ENCODE measurements at places on chromosomes 2 and 18.

GRCh38 chr2:88250404-88250803, 80.3 kb downstream of the THNSL2 start:
- H3K4me3 ChIP-seq, result no peak overlapping the region
- H3K36me3 ChIP-seq, result no peaks in the 10 kb centered on the region
- no peaks in the 10 kb centered on the region for H3K4me1 ChIP-seq
- no peak overlapping the region for H3K27ac ChIP-seq
- H3K27me3 ChIP-seq, result no peaks in the 10 kb centered on the region

DNA sequence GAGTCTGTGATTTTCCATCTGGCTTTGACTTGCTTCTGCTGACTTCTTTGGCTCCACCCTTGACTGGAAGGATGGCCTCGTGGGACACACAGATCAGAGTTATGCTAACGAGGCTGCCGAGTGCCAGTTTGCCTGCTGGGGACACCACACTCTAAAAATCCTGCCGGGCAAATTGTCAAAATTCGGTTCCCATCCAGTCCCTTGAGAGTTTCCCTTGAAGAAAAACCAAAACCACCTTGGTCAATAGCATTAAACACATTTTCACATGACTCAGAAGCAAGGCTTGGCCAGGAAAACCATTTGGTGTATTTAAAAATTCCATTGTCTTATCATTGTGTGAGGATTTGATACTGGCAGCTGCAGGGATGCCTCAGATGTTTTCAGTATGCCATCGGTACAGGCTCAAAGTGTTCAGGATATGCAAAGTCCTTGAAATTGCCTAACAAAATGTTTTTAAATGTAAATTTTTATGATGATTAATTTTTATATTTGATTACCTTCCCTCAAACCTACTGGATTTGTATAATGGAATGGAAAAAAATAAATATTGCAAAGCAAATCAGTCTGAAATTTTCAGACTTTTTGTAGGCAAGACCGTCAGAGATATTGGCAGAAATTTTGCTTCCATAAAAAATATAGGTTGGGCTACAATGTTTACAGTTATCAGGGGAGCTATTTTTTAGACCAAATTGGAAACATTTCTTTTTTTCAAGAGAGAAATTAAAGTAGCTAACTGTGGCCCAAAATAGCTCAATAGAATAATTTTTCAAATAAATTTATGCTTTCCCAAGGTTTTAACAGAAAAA, 41.6 kb downstream of the KCNE4 start:
- peak overlapping the region; percentile 1 for H3K4me3 ChIP-seq
- H3K36me3 ChIP-seq, result no peaks in the 10 kb centered on the region
- peaks cover 72% of the 10 kb centered on the region for H3K4me1 ChIP-seq
- peak overlapping the region; percentile 73 for H3K27ac ChIP-seq
- peak; percentile 99 for DNase-seq

DNA sequence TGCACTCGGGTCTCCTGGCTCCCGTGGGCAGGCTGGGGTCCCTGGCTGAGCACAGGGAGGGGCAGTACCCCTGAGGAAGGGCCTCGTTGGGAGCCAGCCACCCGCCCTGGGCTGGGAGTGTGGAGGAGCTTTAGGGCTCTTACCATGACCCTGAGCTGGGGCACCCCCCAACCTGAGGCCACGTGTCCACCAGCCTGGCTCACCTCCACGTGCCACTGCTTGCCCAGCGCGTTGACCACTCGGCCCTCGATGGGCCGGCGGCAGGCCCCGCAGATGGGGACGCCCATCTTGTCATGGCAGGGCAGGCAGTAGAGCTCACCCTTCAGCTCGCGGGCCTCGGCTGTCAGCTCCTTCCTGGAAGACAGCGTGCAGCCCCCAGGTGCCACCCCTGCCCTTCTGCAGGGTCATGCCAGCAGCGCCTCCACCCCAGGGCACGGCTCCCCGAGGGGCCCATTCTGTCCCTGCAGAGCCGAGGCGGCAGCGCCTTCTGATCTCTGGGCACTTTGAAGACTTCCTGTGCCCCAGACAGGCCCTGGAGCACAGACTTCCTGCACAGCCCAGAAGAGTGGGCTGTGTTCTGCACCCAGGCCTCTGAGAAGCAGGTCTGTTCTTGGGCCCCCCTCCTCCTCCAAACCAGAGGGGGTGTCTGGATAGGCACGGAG, 4.0 kb upstream of the GPR17 start:
- no peaks in the 10 kb centered on the region for H3K36me3 ChIP-seq
- peaks cover 13% of the 10 kb centered on the region for H3K4me1 ChIP-seq
- DNase-seq, result no peak
- no peaks in the 10 kb centered on the region for H3K27me3 ChIP-seq
- H3K4me3 ChIP-seq, result no peak overlapping the region

DNA sequence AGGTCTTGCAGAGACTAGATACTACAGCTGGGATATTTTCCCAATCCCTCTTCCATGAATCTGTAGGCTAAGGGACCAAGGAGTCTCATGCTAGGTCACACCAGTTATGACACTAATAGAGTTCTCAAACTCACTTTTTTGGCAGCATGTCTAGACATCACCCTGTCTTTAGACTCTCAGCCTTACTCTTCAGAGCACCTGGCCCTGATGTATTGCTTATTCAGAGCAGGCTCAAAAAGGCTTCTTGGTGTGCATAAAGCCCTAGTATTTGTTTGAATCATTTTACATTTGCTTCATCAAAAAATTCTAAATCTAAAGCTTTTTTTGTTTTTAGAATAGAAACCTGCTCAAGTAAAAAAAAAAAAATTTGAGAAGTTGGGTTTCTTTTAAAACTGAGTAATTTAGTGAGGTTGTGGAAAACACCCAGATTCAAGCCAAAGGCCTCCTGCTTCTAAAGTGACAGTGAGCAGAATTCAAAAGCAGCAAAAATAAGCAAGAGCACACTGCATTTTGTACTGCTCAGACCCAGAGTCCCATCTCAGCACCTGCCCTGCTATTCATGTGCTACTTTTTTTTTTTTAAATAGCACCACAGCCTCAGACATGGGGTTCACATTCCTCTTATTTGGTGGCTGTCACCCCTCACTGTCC, 18.0 kb upstream of the DNAH6 start:
- no peak overlapping the region for H3K27ac ChIP-seq
- H3K27me3 ChIP-seq, result no peaks in the 10 kb centered on the region
- no peak for DNase-seq

GRCh38 chr2:236643480-236643879, 73.9 kb downstream of the ACKR3 start:
- H3K4me3 ChIP-seq, result no peak overlapping the region
- H3K27ac ChIP-seq, result no peak overlapping the region
- DNase-seq, result no peak
- no peaks in the 10 kb centered on the region for H3K36me3 ChIP-seq
- H3K27me3 ChIP-seq, result peaks cover 25% of the 10 kb centered on the region
- no peaks in the 10 kb centered on the region for H3K4me1 ChIP-seq

GRCh38 chr2:72834596-72834995, 8.8 kb upstream of the EXOC6B start:
- no peak for DNase-seq
- no peaks in the 10 kb centered on the region for H3K27me3 ChIP-seq
- H3K27ac ChIP-seq, result no peak overlapping the region

DNA sequence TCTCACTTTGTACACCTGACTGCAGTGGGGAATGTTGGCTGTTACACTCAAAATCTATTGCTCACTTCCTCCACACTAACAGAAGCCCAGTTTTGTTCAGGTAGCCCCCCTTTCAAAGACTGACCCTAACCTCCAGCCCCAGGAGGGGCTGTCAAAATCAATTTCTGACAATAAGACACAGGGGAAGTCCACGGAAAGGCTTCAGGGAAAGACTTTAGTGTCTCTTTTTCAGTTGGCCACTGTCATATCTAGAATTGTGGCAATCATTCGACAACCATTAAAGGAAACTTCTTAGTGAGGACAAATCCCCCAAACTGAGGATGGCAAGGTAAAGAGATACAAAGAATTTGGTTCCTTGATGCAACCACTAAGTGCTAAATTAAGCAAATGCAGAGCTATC, 59.0 kb downstream of the BARD1 start:
- no peak for DNase-seq
- H3K27me3 ChIP-seq, result no peaks in the 10 kb centered on the region
- no peak overlapping the region for H3K27ac ChIP-seq
- H3K4me3 ChIP-seq, result no peak overlapping the region

DNA sequence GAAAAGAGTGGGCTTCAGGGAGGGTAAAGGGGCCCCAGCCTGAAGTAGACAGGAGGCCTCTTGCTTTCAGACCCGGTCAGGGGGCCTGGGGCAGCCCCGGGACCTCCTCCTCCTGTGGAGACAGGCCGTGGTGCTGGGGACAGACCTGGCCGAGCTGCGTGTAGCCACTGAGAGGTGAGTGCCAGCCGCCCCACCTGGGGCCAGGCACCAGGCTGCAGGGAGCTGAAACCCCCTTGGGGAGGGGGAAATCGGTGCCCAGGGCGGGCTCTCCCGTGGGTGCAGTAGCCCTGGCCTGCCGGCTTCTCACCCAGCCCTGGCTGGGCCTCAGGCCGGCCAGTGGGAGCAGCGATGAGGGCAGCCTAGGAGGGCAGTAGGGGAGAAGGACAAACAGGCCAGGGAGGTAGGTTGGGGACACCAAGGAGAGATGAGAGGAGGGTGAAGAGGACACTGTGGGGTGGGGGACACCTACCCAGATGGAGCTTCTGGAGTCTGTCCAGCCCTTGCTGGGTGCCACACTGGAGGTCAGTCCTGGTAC, 24.0 kb downstream of the CROCC2 start:
- no peak for DNase-seq
- no peak overlapping the region for H3K27ac ChIP-seq
- H3K4me3 ChIP-seq, result no peak overlapping the region
- no peaks in the 10 kb centered on the region for H3K27me3 ChIP-seq

GRCh38 chr2:11408959-11409571, 56.9 kb downstream of the E2F6 start:
- H3K36me3 ChIP-seq, result no peaks in the 10 kb centered on the region
- no peaks in the 10 kb centered on the region for H3K27me3 ChIP-seq
- H3K4me1 ChIP-seq, result peaks cover 4% of the 10 kb centered on the region
- no peak for DNase-seq

DNA sequence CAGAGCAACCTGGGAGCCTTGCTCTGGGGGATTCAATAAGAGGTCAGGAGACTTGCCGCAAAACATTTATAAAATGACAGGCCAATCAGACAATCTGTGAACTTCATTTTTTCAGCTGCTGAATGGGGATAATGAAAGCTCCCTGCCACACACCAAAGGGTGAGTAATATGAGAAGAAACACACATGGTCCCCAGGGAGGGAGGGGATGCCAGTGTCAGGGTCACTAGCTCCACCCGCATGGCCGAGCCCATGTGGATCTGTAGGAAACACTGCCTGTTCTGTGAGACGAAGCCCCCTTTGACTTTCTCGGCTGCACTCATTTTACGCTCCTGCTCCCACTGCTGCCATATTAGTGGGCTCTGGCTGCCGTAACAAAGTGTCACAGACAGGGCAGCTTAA, 521.0 kb upstream of the RAB6C start:
- no peak for DNase-seq
- H3K36me3 ChIP-seq, result no peaks in the 10 kb centered on the region

- H3K4me3 ChIP-seq, result no peak overlapping the region
- no peaks in the 10 kb centered on the region for H3K36me3 ChIP-seq
- H3K27ac ChIP-seq, result no peak overlapping the region
- no peaks in the 10 kb centered on the region for H3K4me1 ChIP-seq
- H3K27me3 ChIP-seq, result no peaks in the 10 kb centered on the region
- DNase-seq, result no peak
Measured at GRCh38 chr2:195838002-195838401, 181.0 kb downstream of the SLC39A10 start.

DNA sequence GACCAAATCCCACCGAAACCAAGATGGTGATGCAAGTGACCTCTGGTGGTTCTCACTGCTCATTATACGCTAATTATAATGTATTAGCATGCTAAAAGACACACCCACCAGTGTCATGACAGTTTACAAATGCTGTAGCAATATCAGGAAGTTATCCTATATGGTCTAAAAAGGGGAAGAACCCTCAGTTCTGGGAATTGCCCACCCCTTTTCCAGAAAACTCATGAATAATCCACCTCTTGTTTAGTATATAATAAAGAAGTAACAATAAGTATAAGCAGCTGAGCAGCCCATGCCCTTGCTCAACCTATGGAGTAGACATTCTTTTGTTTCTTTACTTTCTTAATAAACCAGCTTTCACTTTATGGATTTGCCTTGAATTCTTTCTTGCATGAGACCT, 31.0 kb upstream of the FMNL2 start:
- DNase-seq, result no peak
- peaks cover 9% of the 10 kb centered on the region for H3K4me1 ChIP-seq
- no peak overlapping the region for H3K4me3 ChIP-seq
- H3K27me3 ChIP-seq, result no peaks in the 10 kb centered on the region

GRCh38 chr2:16037808-16038457, 97.6 kb downstream of the MYCN start:
- no peak overlapping the region for H3K4me3 ChIP-seq
- no peak for DNase-seq
- peaks cover 5% of the 10 kb centered on the region for H3K4me1 ChIP-seq
- H3K27ac ChIP-seq, result no peak overlapping the region
- H3K36me3 ChIP-seq, result no peaks in the 10 kb centered on the region
- no peaks in the 10 kb centered on the region for H3K27me3 ChIP-seq

- H3K27me3 ChIP-seq, result no peaks in the 10 kb centered on the region
- peaks cover 32% of the 10 kb centered on the region for H3K4me1 ChIP-seq
- DNase-seq, result no peak
- H3K36me3 ChIP-seq, result peaks cover 6% of the 10 kb centered on the region
- no peak overlapping the region for H3K4me3 ChIP-seq
Measured at GRCh38 chr18:3851159-3851558, 401.2 kb downstream of the TGIF1 start.

- no peak overlapping the region for H3K27ac ChIP-seq
- DNase-seq, result no peak
- H3K27me3 ChIP-seq, result no peaks in the 10 kb centered on the region
- H3K36me3 ChIP-seq, result no peaks in the 10 kb centered on the region
Measured at GRCh38 chr18:9918016-9918680, 4.3 kb downstream of the VAPA start.

GRCh38 chr2:235861383-235861782, 306.8 kb downstream of the GBX2 start:
- H3K36me3 ChIP-seq, result no peaks in the 10 kb centered on the region
- H3K27ac ChIP-seq, result no peak overlapping the region
- H3K27me3 ChIP-seq, result no peaks in the 10 kb centered on the region
- peaks cover 41% of the 10 kb centered on the region for H3K4me1 ChIP-seq
- no peak for DNase-seq

- H3K4me3 ChIP-seq, result no peak overlapping the region
- peak; percentile 18 for DNase-seq
- H3K36me3 ChIP-seq, result no peaks in the 10 kb centered on the region
Measured at GRCh38 chr18:27004056-27004829, 138.7 kb upstream of the AQP4 start.

- no peak overlapping the region for H3K27ac ChIP-seq
- no peak for DNase-seq
- H3K4me1 ChIP-seq, result peaks cover 4% of the 10 kb centered on the region
- no peak overlapping the region for H3K4me3 ChIP-seq
- no peaks in the 10 kb centered on the region for H3K27me3 ChIP-seq
Measured at GRCh38 chr2:47034973-47035609, 119.5 kb upstream of the MCFD2 start.

All from A673 (cell line).